AG09319 (cell line): ENCODE measurements at places on chromosomes 7 and 10.

- no peak for DNase-seq
Observed at GRCh38 chr10:27986821-27987220, 12.1 kb downstream of the ODAD2 start.

GRCh38 chr10:47287805-47288204 lies 12.2 kb upstream of the GDF10 start:
- no peak for DNase-seq

DNA sequence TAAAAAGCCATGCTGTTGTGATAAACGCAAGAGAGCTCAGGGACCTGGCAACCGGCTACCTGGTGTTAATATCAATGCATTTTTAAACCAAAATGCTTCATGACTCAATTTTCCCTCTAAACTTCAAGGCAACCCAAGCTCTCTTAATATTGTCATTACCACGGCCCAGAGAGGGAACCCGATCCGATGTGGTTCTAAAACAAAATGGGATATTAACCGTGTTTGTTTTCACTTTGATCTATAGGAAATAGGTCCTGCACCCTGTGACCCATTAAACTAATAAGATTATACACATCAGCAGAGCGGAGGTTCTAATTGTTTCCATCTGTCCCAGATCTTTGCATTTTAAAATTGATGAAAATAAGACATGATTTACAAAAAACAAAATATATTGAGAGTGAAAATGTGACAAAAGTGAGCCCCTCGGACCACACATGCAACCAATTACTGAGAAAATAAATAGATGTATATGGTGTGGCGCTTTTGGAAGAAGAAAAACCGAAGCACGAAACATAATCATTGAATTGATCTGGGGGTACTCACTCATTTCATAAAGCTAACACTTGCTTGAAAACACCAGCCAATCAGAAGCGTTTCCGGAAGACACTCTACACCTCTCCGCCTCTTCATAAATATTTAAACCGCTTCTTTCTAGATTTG lies 290.3 kb upstream of the NFE2L3 start:
- no peak for DNase-seq

GRCh38 chr7:33157781-33158180 lies 28.4 kb downstream of the BBS9 start:
- peak; percentile 53 for DNase-seq

DNA sequence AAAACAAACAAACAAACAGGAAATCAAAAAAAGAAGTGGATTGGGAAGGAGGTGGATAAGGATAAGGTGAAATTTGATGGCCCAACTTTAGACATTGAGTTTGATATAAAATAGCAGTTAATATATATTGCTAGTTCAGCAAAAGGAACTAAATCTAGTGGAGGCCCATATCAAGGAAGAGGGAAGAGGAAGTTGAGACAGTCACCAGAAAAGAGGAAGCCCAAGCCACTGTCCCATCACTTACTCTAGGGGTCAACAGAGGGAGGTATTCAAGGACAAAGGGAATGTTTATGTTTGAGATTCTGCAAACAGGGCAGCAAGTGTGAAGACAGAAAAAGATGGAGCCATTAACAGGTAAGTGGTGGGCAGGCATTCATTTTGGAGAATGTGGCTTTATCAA lies 3.7 kb downstream of the LAMTOR4 start:
- no peak for DNase-seq

- no peak for DNase-seq
Observed at GRCh38 chr10:70441161-70441894, at the start of gene NODAL. Gene NODAL, minus strand, starts transcription at chr10:70441681. Its CDS starts 14 bp downstream, at chr10:70441667.

DNA sequence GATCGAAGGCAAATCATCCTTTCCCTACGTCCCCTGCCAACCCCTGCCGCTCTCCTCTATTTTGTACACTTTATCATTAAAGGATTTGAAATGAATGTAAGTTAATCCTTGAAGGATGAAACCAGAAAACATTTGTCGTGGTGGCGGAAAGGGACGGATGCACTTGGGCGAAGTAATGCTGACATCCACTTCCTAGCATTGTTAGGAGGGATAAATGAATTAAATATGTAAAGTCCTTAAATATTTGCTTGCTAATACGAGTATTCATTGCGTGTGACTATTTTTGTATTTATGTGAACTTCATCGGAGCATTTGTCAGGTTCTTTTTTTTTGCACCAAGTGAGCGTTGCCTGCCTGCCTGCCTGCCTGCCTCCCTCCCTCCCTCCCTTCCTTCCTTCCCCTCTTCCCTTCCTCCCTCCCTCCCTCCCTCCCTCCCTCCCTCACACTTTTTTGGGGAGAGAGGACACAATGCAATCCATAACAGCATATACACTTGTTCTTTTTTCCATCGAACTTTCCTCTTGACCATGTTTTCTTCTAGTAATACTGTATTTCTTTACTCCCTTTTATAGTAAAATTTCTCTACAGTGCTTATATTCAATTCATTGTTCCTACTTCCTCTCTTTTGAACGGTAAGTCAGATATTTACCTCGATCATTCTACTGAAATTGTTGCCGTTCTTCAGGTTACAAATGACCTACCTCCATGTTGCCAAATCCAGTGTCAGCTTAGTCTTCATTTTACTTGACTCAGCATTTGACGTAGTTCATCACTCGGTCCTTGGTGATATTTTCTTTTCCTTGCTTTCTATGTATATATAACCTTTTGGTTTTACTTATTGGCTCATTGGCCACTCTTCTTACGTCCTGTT lies 831 bp downstream of the CCDC7 start:
- DNase-seq, result peak; percentile 3

DNA sequence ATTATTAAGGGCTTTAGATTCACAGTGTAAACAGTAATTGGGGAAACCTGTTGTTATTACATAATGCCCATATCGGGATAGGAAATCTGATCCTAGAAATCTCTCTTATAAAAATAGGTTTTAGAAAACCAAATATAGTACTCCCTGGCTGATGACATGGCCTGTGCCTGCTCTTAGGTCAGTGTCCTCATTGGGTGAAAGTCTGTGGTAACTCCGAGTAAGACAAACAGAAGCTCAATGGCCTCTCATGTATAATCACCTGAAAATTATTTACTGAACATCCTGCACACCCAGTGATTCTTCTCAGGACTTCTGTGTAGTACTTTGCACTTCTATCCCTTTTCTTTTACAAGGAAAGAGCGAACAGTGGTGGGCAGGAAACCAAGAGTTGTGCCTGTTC lies 37.8 kb downstream of the SEM1 start:
- DNase-seq, result no peak

- no peak for DNase-seq
Observed at GRCh38 chr10:3976718-3977117, 191.7 kb upstream of the KLF6 start.
